ENCODE measurements at places on chromosomes 6 and 20. TPM values are rescaled to one million over a fixed set of nuclear protein-coding genes. Genes with fewer than 3 reads are reported as not detected.

DNA sequence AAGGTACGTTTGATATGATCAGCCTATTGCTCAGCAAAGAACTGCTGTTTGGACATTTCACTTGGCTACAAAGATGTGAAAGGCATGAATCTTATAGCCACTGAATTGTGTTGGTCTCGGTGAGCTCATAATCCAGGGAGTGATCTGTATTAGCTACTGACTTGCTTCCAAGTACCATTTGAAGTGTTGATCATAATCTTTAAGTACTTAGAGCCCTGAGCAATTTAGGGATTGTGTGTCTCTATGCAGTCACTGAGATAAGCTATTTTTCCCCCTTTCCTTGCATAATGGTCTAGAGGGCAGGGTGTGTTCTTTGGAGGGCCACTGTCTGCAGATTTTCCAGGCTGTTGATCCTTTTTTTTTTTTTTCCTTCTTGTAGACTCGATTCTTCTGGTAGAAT, 393.6 kb downstream of the ESR1 start:
- no peaks in the 10 kb centered on the region for H3K4me1 ChIP-seq
- no peak for DNase-seq
- no peaks in the 10 kb centered on the region for H3K36me3 ChIP-seq
- no peak overlapping the region for H3K4me3 ChIP-seq
- no peaks in the 10 kb centered on the region for H3K27me3 ChIP-seq
- H3K27ac ChIP-seq, result no peak overlapping the region

DNA sequence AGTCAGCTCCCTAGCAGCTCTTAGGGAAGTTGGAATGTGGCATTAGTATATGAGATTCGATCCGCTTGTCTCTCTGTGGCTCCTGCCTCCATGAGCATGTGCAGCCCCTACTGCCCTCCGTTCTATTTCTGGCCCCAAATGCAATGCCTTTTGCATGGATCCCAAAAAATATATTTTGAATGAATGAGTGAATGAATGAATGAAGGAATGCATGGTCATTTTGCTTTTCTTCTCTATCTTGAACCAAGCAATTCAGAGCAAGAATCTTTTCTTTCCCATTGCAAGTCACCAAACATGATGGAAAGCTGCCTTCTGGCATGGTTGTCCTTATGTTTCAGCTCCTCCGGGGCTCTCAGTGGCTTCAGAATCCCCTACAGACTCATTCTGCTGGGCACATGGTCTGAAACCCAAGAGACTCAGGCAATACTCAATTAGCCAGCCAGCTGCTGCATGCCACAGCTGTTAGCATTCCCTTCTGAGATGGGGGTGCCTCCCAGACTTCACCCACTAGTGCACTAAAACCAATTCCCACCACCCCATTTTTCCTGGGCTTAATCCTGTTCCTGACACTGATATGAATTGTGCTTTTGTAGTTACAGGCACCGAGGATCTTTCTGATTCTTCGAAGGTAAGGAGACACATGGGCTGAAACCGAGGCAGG, 2.6 kb upstream of the IYD start:
- H3K27ac ChIP-seq, result no peak overlapping the region
- no peak for DNase-seq
- no peak overlapping the region for H3K4me3 ChIP-seq
- no peaks in the 10 kb centered on the region for H3K36me3 ChIP-seq
- peaks cover 18% of the 10 kb centered on the region for H3K4me1 ChIP-seq

- H3K27me3 ChIP-seq, result no peaks in the 10 kb centered on the region
- peaks cover 2% of the 10 kb centered on the region for H3K36me3 ChIP-seq
- H3K4me1 ChIP-seq, result peaks cover 40% of the 10 kb centered on the region
- peak; percentile 100 for DNase-seq
- peak within 1 kb of the TSS; percentile 100 for H3K27ac ChIP-seq
These were observed at the start of gene TOP1 for GRCh38 chr20:41028359-41029149. Gene TOP1, plus strand, starts transcription at chr20:41028822. Its CDS starts 246 bp downstream, at chr20:41029068.

RIPOR2 gene
- total RNA-seq, result 0.86 TPM

TAGAP gene
- not detected for total RNA-seq

Data from Caco-2 (cell line).